ENCODE measurements at places on chromosomes 6 and 20. TPM values are rescaled to one million over a fixed set of nuclear protein-coding genes. Genes with fewer than 3 reads are reported as not detected.

The CYP24A1 gene
- 0.30 TPM for polyA plus RNA-seq

The ID4 gene
- polyA plus RNA-seq: 36.2 TPM

The TFAP2C gene
- polyA plus RNA-seq: 2.6 TPM

The SDCBP2 gene
- polyA plus RNA-seq: 18.1 TPM

The FOXP4 gene
- 12.8 TPM for polyA plus RNA-seq

The SNAP25 gene
- 0.14 TPM for polyA plus RNA-seq

The ADGB gene
- polyA plus RNA-seq: 1.4 TPM

The CD109 gene
- polyA plus RNA-seq: 2.1 TPM

The FRK gene
- 1.4 TPM for polyA plus RNA-seq

The MTFR2 gene
- 1.8 TPM for polyA plus RNA-seq

The OR2B6 gene
- polyA plus RNA-seq: not detected

The UCKL1 gene
- polyA plus RNA-seq: 34.8 TPM

The OR2H2 gene
- not detected for polyA plus RNA-seq

The TBXT gene
- not detected for polyA plus RNA-seq

The FAM83D gene
- polyA plus RNA-seq: 0.94 TPM

The WFDC10B gene
- 1.5 TPM for polyA plus RNA-seq

The ZHX3 gene
- 12.7 TPM for polyA plus RNA-seq

The SRC gene
- polyA plus RNA-seq: 35.6 TPM

The PCK1 gene
- polyA plus RNA-seq: 0.05 TPM

The MAPK13 gene
- polyA plus RNA-seq: 42.2 TPM

The IL20RA gene
- polyA plus RNA-seq: 8.6 TPM

The MRAP2 gene
- polyA plus RNA-seq: 0.34 TPM

The MOG gene
- not detected for polyA plus RNA-seq
